PC-9 (cell line): ENCODE measurements at places on chromosomes 13 and 19. TPM values are rescaled to one million over a fixed set of nuclear protein-coding genes. Genes with fewer than 3 reads are reported as not detected.

The RELB gene
- total RNA-seq: 5.8 and 10.6 TPM in 2 replicates

The KIR2DL4 gene
- not detected in 2 replicates for total RNA-seq

The CEACAM8 gene
- total RNA-seq: not detected in 2 replicates

The LGALS14 gene
- total RNA-seq: not detected in 2 replicates

The FFAR3 gene
- total RNA-seq: not detected in 2 replicates

The PROZ gene
- not detected in 2 replicates for total RNA-seq

- peak; percentile 78 for DNase-seq
These were observed 3.2 kb downstream of the PTBP1 start for GRCh38 chr19:800360-801029.

GRCh38 chr19:38875656-38876395 is 2.2 kb downstream of the RINL start:
- no peak for DNase-seq

- DNase-seq: no peak
These were observed 4.9 kb downstream of the NANOS3 start for GRCh38 chr19:13881692-13882418.

- DNase-seq: no peak
These were observed 37.3 kb downstream of the KDM4B start for GRCh38 chr19:5006201-5006600.

DNA sequence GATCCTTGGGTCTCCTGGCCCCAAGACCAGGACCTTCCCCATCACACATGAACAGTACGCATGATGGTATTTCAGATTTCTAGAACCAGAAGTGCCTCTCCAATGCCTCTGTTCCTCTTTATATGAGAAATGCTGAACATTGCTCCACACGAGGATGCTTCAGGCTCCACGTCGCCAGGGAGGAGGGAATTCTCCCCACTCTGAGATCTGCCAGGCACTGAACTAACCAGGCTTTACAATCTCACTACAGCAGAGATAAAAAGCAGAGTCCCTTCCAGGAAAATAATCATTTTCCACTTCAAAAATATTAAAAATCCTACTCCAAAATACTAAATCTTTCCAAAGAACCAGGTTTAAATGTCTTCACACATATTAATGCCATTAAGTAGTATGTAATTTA is 10.4 kb downstream of the DOCK9 start:
- DNase-seq: no peak

GRCh38 chr13:75368167-75368566 is 113.8 kb downstream of the TBC1D4 start:
- DNase-seq: no peak

DNA sequence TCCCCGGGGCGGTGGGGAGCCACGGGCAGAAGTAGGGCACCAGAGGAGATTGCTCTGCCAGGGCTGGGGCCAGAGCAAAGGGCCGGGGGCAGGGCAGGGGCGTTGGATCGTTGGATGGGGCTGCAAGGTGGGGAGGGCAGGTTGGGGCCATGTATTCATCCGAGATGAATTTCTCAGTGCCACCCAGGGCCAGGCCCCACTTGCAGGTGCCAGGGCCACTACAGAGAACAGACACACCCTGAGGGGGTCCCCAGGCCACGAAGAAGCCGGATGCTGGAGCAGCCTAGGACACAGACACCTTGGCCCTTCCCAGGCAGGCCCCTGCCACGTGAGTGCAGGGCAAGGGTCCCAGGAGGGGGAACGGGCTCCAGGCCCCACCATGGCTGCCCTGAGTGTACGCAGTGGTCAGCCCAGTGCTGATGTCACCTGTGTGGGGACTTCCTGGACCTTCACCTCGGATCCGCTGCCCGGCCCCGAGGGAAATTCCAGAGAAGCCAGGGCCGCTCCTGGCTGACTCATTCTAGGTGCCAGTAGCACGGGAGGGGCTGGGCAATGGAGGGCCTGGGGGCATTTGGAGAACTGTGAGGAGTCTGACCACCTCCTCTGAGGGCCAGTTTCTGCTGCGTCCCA is 9.6 kb upstream of the SBNO2 start:
- DNase-seq: peak; percentile 93

DNA sequence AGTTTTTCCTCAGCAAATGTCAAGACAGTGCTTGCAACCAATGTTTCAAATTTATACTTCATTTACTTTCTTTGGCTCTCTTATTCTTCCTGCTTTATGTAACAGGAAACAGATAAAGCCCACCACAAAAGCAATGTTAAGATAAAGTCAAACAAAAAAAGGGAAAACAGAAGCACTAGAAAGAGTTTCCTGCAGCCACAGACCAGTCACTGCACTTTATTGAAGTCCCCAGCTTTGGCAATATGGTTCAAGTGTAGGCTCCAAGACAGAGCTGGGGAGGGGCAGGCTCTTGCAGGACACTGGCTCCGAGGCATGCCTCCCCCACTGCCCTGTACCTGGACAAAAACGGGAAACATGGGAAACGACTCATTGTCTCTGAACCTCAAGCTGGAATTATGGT is 15.3 kb upstream of the CDC16 start:
- DNase-seq: no peak

DNA sequence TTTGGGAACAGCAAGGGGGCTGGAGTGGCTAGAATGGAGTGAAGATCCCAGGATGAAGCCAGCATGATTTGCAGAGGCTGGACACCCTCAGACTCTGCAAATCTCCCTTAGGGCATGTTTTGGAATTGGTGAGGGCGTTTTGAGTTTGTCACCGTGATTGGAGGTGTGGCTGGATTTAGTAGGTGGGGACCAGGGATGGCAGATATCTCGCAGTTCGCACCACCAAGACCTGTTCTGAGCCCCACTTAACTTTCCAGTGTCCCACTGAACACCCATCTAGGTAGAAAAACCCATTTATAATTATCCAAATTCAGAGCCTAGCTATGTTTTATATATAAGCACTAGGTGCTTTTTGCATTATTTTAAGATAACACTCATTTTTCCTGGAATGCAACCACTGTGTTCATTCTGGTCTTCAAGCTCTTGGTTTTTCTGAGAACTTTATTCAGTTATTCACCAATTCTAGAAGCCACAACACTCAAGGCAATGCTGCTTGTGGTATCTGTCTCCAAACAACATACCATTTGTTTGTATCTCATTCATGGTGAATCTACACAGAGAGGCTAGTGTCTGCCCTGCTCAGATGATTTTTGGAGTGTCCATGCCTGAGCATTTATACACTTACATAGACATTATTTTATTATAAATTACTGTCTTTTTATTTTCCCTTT is 3.0 kb upstream of the NANOS2 start:
- no peak for DNase-seq

GRCh38 chr19:3469638-3470499 is 10.5 kb downstream of the SMIM24 start:
- no peak for DNase-seq

GRCh38 chr19:6999933-7000332 is 21.3 kb downstream of the MBD3L2B start:
- DNase-seq: no peak
